ENCODE measurements at places on chromosomes 7 and 10.
A peak's percentile ranks its signal among the peaks of the same experiment; 100 is the strongest.

- DNase-seq: no peak
Observed at GRCh38 chr10:60406182-60406581, 16.5 kb upstream of the ANK3 start.

DNA sequence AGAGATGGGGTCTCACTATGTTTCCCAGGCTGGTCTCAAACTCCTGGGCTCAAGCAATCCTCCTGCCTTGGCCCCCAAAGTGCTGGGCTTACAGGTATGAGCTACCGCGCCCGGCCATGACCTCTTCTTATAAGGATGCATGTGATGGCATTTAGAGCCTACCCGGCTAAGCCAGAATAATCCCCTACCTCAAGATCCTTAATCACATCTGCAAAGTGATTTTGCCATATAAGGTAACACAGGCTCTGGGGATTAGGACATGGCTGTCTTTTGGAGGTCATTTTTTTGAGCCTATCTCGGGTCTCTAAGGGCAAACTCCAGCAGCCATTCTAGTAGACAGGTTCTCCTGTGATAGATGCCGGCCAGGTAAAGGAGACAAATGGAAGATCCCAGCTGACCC lies 39.6 kb downstream of the GTF2IRD1 start:
- no peak for DNase-seq

GRCh38 chr7:153838591-153838990 lies 213.6 kb upstream of the DPP6 start:
- no peak for DNase-seq

GRCh38 chr7:130181263-130181605 lies 24.0 kb downstream of the TMEM209 start:
- no peak for DNase-seq

DNA sequence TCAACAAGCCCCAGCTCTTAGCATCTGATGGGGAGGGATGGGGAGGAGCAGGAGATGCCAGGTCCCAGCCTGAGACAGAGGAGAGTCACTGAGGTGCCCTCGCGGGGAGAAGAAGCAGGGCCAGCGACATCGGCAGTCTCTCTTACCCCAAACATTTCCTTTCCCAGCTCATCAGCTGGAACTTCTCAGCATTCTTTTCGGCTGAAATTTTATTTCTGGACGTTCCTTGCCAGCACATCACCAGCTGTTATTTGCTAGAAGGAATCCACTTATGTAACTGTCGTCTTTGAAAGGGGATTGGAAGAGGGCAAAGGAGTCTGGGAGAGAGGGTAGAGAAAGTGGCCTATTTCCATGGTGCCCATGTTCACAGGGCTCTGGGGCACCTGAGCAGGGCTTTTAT lies 101.0 kb upstream of the SHH start:
- DNase-seq: peak; percentile 8

- no peak for DNase-seq
Observed at GRCh38 chr10:93749218-93749799, 8.4 kb upstream of the LGI1 start.

DNA sequence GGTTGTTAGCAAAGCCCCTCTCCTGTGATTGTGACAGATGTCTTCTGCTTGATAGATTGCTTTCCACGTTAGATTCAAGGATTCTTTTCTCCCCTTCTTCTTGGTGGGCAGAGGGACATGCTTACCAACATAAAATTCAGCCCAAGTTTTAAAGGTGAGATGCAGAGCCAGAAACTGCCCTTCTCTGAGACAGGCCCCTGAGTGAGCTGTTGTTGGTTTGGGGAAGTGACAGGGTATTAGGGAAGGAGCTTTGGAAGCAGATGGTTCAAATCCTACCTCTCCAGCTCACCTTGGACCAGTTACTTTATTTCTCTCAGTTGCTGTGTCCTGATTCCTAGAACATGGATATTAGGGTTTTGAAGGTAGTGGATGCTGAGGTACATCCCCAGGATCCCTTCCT lies 53.0 kb downstream of the SORCS3 start:
- no peak for DNase-seq

- DNase-seq: no peak
Observed at GRCh38 chr7:66736892-66737291, 3.6 kb upstream of the RABGEF1 start.

GRCh38 chr10:79131836-79132631 lies 63.3 kb downstream of the ZMIZ1 start:
- no peak for DNase-seq

GRCh38 chr10:96319754-96320474 lies 15.7 kb downstream of the DNTT start:
- no peak for DNase-seq

- no peak for DNase-seq
Observed at GRCh38 chr7:154591544-154591943, 411.4 kb downstream of the PAXIP1 start.

- DNase-seq: peak; percentile 95
Observed at GRCh38 chr10:4807761-4808507, 18.1 kb upstream of the AKR1E2 start.

DNA sequence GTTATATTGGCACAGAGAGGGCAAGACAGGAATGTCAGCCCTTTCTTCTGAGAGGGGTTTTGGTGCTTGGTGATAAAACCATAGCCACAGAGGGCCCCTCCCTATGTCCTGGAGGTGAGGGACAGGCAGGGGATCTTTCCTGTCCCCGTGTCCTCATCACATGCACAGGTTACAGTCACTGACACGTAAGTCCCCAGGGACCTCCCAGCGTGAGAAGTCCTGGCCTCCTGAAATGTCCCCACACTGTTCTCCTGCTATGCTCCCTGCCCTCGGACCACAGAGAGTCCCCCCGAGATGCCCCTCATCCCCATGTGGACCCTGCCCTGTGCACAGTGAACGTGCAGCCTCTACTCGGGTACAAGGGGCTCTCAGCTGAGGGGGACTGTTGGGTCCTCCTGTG lies 260.4 kb downstream of the ZMYND11 start:
- no peak for DNase-seq

DNA sequence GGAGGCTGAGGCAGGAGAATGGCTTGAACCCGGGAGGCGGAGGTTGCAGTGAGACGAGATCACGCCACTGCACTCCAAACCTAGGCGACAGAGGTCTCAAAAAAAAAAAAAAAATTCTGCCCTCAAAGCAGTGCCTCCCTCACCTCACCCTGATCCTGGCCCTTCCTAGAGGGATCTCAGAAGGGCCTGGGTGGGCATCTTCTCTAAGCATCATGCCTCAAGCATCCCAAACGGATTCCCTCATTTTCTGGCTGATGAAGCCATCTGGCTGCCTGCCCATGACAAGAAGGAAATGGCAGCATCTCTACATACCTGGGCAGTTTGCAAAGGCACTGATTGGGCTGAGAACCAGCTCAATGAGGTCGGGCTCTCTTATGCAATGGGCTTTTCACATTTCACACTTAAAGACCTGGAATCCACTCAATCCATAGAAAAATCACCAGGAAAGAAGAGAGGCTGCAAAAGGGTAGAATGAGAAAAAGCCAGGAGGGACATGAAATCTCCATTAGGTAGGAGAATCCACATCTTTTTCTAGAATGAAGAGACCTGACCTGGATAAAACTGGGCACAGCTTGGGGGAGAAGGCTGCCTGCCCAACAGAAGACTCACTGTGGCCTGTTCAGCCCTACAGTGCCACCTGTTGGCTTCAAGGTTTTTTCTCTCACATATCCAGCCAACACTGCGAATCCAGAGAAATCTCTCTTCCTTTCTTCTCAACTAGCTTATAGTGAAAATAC lies 48.1 kb downstream of the PDLIM1 start:
- DNase-seq: peak; percentile 57

GRCh38 chr7:107196834-107197610 lies 28.2 kb downstream of the HBP1 start:
- DNase-seq: no peak

- no peak for DNase-seq
Observed at GRCh38 chr7:3697472-3697871, 396.4 kb downstream of the SDK1 start.

GRCh38 chr10:82289945-82290344 lies 415.0 kb downstream of the NRG3 start:
- no peak for DNase-seq

DNA sequence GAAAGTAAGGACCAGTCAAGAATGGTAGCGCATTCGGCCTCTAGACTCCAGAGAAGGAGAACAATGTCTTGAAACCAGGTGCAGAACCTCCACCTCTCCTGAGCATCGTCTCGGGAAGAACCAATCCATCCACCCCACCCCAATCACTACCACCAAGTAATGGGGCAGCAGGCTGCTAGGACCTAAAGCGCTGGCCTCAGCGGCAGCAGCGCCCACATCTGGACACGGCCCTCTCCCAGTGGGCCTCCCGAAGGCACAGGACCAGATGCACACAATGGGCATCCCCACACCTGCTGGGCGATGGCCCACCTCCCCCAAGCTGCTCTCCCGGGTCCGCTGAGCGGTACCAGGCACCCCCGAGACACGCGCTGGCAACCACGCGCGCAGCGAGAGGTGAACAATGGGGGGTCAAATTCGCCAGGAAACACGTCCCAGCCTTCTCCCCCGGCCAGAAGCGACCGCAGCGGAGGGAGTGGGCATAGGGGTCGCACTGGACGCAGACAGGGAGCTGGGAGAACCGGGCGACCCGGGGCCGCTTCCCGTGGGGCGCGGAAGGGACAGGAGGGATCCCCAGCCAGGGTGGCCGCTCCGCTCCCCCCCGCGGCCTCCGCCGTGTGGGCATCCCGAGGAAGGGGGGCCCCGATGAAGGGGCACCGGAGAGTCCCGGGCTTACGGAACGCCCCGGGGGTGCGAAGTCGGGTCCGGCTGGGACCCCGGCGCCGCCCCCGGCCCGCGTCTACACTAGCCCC lies 506 bp downstream of the CTTNBP2 start:
- no peak for DNase-seq

GRCh38 chr7:46011059-46011458 lies 90.0 kb upstream of the IGFBP3 start:
- no peak for DNase-seq

DNA sequence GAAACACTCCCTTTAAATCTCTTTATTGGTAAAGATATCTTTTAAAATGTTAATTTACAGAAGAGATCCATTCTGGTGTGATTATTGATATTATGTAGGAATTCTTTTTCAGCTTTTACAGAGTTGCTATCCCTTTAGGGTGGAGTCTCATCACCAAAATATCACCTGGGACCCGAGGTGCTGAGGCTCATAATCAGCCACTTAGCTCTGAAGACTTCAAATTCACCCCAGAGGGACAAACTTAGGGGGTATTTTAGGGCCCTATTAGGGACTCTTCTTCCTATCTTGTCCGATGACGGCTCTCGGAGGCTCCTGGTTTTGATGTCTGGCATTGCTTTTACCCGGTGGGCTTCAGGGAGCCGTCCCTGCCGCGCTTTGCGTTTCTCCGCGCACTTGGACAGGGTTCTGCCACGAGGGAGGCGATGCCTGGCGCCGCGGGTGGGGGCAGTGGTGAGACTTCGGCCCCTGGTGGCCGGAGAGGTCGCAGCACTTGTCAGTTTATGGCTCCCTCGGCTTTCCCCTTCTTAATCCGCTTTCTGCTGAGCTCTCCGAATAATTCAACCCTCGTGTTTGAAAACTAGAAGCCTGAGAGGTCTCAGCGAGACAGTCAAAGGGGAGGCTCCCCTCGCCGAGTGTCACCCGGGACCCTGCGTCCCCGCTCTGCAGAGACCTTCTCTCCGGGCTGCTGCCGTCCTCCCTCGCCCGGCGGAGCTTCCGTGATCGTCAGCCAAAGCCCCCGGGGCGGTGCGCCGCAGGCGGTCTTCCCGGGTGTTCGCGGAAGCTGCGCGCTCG lies 27.8 kb downstream of the RBM20 start:
- DNase-seq: peak; percentile 75

DNA sequence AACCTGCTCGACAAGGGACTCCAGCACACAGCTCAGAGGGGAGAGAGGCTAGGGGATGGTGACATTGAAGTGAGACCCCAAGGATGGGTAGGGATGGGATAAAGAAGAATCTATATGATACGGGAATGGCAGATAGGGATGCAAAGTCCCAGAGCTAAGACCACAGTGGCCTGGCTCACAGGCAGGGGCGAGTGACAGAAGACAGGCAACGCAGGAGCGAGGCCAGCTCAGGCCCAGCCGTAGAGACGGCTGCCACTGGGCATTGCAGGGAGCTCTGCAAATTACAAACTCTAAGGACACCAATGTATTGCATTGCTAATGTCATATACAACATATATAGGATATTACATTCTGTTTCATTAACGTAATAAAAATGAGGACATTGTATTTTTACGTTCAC lies 131.4 kb downstream of the TCERG1L start:
- DNase-seq: no peak

DNA sequence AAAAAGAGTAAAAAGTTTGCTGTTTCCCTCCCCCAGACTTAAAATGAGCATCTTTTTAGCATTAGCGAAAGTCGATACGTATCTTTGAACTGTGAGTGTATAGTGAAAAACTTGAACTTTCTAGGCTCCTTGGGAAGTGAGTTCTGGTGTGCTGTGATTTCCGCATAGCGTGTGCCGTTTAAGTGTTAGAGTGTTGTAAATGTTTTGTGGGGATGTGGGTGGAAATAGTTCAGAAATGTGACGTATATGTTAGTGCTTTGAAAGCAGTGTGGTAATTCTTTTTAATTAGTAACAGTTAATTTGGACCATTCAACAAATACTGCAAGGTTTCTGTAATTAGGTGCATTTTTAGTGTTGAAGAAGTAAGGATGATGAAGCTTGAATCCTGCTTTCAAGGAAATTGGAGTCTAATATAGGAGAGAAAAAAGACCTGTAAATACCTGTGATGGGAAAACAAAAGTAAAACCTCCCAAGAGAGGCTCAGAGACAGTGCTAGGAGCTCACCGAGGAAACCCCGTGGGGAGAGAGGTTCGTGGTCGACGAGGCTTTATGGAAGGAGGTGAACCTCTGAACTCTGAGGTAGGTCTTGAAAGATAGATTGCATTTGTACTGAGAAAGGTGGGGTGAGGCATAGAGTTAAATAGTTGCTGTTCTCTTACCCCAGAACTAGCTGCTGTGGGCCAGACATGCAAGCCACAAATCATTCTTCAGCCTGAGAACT lies 40.8 kb downstream of the RBM33 start:
- DNase-seq: no peak

- no peak for DNase-seq
Observed at GRCh38 chr7:115747174-115747573, 283.4 kb downstream of the TFEC start.

GRCh38 chr10:77214799-77215198 lies 422.8 kb downstream of the KCNMA1 start:
- DNase-seq: no peak

DNA sequence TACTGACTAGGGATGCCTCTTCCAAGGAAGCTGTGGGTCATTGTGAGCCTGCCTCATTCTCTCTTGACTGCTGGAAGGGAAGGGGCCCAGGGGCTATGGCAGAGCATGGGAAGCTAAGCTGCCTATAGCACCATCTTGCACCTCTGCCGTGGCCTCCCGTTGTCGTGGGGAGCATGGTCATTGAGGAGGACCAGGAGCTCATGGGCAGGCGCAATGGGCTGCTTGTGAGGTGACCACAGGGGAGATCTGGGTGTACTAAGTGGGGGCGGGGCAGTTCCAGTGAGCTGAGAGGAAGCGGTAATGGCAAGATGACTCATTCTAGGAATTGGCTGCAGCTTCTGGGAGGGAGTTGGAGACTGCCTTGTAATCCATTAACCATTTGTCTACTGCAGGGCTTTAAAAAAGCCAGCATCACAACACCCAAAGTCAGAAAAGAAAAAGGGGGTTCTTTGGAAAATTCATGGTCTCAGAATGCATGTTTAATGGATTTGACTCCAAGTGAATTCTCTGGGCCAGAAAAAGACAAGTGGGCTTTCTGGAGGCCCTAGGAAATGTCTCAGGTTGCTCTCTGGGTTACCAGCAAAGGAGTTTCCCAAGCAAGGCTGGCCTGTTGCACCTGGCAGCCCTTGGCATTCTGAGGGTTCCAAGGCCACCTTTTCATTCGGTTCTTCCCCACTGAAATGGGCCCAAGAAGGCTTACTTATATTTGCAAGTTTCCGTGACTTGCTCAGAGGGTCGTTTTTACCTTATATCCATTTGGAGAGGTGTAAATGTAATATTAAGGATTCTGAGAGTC lies 3.6 kb downstream of the DUSP5 start:
- DNase-seq: peak; percentile 95

All from fibroblast of skin of back (primary cell).